ENCODE measurements at places on chromosomes 12 and 14. TPM values are rescaled to one million over a fixed set of nuclear protein-coding genes. Genes with fewer than 3 reads are reported as not detected.
A peak's percentile ranks its signal among the peaks of the same experiment; 100 is the strongest.

DNA sequence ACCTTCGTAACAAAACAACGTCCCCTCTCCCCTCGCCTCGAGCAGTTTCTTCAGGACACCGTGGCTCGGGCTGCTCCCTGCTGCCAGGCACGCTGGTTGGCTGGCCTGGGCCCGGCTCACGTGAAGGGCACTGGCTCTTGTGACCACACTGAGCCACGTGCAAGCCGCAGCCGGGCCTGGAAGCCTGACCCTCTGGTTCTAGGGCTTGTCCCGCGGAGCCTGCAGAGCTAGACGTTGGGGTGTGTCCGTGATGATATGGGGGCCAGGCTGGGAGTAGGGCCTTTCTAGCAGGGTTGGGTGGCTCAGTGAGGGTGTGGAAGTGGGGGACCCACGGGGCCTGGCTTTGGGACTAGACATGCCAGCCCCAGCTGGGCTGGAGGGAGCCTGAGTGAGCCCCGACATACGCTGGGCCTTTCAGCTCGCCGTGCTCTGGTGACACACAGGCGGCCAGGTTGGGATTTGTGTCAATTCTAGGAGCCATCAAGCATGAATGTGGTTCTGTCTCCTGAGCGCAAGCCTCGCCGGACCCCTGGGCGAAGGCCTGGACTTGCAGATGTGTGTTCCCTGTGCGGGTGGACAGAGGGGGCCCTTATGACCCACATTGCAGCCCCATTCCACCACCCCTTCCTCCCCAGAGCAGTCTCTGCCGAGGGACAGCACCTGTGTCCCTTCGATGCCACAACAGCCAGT, 13.6 kb upstream of the AMN start:
- no peak for DNase-seq

DNA sequence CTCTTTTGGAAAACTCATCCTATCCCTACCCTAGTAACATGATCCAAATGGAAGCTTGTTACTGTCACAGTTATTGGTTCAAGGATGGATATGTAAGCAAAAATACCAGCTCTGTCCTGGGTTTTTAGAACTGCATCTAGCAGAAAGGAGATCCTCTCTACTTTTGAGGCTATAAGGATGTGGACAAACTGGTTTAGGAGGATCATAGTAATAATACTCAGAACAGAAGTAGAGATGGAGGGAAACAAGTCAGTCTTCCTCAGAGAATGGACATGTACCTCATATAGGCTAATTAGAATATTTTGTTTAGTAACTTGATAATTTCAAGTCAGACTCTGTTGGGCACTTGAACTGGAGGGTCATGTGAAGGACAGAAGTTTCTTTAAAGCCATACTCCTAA, 26.6 kb downstream of the FUT8 start:
- no peak for DNase-seq

The CMKLR1 gene
- not detected for total RNA-seq

The OR6C2 gene
- not detected for total RNA-seq

The CSRP2 gene
- 50.2 TPM for total RNA-seq

The KCNH5 gene
- not detected for total RNA-seq

DNA sequence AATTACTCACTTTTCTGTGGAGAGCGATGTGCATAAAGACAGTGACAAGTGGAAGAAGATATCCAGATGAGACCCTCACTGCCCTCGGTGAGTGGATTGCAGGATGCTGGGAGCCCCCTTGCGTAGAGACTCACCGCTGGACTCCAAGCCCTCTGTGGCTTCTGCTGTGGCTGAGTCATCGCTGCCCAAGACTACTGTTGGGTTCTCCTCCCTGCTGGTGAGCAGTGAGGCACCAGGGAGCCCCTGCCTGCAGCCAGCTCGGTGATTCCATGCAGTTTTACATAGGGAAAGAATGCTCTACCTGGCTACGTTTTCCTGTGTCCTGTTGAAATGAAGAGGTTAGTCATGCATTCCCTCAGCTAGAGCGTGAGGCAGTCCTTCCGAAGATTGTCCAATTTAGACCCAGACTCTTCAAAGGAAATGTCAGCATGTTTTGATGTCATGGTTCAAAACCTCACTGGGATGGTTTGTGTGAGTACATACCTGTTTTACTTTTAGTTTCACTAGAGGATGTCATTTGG, 28.2 kb downstream of the TRAF3 start:
- peak; percentile 71 for DNase-seq

- no peak for DNase-seq
These were observed 76.8 kb downstream of the HMGA2 start for GRCh38 chr12:65900912-65901672.

- DNase-seq = no peak
These were observed 16.8 kb downstream of the PELI2 start for GRCh38 chr14:56135001-56135400.

The DAO gene
- total RNA-seq = not detected

The UNC119B gene
- 68.2 TPM for total RNA-seq

The CREBL2 gene
- 39.4 TPM for total RNA-seq

GRCh38 chr14:68729556-68729955, 63.3 kb downstream of the ZFP36L1 start:
- DNase-seq = no peak

- no peak for DNase-seq
These were observed 156.1 kb upstream of the G2E3 start for GRCh38 chr14:30402846-30403245.

The SLC16A7 gene
- total RNA-seq = 59.0 TPM
